CD8-positive, alpha-beta T cell (primary cell): ENCODE measurements at places on chromosomes 13 and 19.

DNA sequence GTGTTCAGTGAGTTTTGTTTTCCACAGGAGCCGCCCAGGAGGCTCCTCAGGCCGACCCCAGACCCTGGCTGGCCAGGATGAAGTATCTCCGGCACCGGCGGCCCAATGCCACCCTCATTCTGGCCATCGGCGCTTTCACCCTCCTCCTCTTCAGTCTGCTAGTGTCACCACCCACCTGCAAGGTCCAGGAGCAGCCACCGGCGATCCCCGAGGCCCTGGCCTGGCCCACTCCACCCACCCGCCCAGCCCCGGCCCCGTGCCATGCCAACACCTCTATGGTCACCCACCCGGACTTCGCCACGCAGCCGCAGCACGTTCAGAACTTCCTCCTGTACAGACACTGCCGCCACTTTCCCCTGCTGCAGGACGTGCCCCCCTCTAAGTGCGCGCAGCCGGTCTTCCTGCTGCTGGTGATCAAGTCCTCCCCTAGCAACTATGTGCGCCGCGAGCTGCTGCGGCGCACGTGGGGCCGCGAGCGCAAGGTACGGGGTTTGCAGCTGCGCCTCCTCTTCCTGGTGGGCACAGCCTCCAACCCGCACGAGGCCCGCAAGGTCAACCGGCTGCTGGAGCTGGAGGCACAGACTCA is 12.9 kb downstream of the B3GNT3 start:
- DNase-seq = peak; percentile 34

GRCh38 chr19:32289566-32290210 is 55.7 kb upstream of the ZNF507 start:
- no peak for DNase-seq

GRCh38 chr13:49356223-49356622 is 87.6 kb downstream of the CAB39L start:
- DNase-seq = no peak

GRCh38 chr19:38583985-38584305 is 33.8 kb downstream of the MAP4K1 start:
- no peak for DNase-seq

GRCh38 chr13:96381681-96382080 is 291.8 kb downstream of the HS6ST3 start:
- DNase-seq = no peak

GRCh38 chr19:55273978-55274707 is 5.8 kb downstream of the HSPBP1 start:
- no peak for DNase-seq

DNA sequence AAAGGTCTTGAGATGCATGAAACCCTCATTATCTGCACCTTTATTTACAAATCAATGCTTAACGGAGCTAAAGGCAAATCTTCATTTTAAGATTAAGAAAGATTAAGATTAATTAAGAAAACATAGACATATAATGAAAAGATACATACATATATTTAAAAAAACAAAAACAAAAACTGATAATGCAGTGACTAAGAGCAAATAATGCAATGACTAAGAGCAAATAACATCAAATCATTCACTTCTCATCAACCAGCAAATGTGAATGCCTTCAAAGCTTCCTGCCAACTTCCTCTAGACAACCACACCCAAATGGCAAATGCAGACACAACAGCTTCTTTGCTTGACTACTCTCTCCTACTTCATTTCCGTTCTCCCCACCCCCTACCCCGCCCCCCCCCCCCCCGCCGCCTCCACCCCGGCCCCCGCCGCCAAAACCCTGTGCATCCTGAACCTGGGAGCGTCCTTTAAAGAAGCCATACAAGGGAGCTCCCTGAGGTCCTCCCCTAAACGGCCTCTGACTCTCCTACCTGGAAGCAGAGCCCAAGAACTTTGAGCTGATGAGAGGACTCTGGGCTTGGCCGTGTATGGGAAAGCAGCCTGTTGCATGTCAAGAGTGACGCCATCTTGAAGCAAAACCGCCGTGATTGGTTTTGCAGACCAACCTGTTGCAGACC is 24.5 kb downstream of the TEX101 start:
- peak; percentile 12 for DNase-seq

GRCh38 chr19:18419195-18419698 is at the start of gene SSBP4:
TSS of gene SSBP4 (plus strand) at chr19:18419398. CDS start at chr19:18419649, 251 bp downstream.
- DNase-seq = peak; percentile 87

GRCh38 chr19:48558018-48558684 is 6.2 kb downstream of the SULT2B1 start:
- DNase-seq = no peak

DNA sequence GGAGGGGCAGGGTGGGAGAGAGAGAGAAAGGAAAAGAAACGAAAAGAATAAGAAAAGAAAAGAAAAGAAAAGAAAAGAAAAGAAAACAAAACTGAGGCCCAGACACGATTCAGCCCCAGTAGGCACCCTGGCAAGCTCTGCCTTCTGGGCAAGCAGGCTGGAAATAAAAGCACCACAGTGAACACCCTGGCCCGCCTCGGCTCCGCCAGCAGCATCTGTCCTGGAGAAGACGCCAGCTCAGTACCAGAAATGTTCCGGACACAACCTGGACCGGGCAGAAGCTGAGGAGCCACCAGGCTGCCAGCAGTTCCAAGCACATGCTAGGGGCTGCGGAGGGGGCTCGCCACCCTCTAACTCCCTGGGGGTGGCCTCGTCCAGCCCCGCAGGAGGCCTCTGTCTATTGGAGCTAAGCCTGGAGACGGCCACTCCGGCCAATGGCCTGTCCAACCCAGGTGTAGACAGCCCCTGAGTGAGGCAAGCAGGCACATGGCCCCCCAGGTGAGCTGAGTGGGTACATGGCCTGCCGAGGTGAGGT is 11.4 kb upstream of the CPAMD8 start:
- DNase-seq = no peak

- DNase-seq = no peak
Measured at GRCh38 chr13:98939660-98940191, 38.1 kb downstream of the DOCK9 start.

DNA sequence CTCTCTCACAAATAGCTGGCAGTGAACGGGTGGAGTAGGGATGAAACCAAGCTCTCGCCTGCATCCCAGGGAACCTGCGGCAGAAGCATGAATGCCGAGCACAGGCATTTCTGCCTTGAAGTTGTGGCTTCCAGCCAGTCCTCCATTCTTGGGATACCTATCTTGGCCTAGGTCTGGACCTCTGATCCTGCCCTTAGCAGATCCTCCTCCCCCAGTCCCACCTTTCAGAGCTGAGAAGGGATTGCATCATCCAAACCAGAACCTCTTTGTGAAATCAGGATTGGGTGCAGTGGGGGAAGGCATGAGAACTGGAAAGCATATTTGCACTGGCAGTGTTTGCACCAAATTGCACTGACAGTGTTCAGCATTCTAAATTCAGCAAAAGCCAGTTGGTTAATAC is 5.8 kb downstream of the ZNF780A start:
- no peak for DNase-seq

GRCh38 chr19:38684862-38685665 is 37.6 kb downstream of the ACTN4 start:
- DNase-seq = no peak

DNA sequence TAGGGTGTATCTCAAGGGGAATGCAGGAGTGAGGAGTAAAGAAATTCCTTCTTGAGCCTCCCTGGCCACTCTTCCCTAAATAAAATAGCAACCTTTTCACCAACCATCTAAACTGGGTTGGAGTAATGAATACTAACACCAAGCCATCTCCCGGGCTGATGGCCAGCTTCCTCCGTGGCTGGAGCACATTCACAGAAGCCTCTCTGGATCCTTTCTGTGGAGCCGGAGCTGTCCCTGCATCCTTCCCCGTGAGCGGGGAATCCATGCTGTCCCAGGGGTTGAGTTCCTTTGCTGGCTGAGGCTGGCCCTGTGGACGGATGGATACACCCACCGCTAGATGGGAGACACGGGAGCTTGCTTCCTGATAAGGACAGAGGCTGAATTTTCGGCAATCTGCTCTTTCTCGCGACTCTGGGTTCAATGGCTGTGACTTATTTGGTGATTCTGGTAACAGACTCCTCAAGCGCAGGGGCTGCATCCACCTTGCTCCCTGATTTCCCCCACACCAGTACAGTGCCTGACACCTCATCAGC is 370.3 kb downstream of the ZNF536 start:
- DNase-seq = no peak

DNA sequence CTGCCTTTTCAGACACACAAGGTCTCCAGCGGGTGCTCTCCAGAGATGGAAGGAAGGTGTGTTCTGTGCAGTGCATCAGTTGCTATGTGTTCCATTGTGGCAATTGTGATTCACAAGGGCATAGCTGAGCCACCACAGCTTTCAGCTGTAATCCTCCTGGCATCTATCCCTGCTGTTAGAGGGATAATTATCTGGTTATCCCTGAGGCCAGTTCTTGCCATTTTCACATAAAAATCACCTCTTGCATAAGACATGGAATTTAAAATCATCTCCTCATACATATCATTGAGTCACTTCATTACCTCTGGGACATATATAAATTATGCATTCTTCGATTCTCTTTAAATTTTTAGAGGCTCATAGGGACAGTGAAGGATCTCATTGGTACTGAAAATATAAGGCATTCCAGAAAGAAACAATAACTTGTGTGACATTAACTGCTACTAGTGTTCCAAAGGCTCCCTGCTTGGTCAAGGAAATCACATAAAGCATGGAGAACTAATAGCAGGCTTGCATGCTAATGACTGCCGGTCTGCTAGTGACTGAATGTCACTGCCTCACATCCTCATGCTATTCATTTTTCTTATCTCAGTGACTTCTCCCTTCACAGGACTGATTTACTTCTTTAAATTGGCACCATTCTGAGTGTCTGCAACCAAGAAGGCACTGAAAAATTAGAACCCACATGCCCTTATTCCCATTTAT is 214.0 kb downstream of the ENOX1 start:
- DNase-seq = no peak
